Left colon (tissue), 2 donors: ENCODE measurements at places on chromosomes 13 and 19.

GRCh38 chr13:40798380-40798779, 9.0 kb downstream of the SLC25A15 start:
- DNase-seq, result no peak

- DNase-seq, result no peak
Measured at GRCh38 chr13:24927810-24928404, 163.9 kb downstream of the RNF17 start.

- DNase-seq, result no peak
Measured at GRCh38 chr19:9362905-9363304, at the start of gene ZNF177. Gene ZNF177 (plus strand): TSS chr19:9363013. CDS start chr19:9378312, 15,299 bp downstream.

DNA sequence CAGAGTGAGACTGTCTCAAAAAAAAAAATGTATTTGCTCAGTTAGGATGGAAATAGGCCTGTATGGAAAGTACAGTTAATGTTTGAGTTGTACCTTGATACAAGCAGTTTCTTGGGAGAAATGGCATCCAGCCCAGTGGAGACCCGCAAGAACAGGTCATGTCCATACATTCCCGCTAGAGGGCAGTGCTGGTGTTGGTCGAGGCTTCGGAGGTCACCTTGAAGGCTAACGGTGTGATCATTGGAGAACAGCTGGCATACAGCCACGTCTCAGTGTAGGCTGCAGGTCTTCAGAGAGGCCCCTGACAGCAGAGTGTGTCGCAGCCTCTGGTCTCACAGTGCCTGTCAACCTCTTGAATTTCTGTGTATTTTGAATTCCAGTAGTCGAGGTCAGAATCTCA, 7.5 kb downstream of the ZNF610 start:
- DNase-seq, result peak; percentile 16

GRCh38 chr19:19406878-19407632, 1.6 kb downstream of the GATAD2A start:
- DNase-seq, result peak; percentile 77

DNA sequence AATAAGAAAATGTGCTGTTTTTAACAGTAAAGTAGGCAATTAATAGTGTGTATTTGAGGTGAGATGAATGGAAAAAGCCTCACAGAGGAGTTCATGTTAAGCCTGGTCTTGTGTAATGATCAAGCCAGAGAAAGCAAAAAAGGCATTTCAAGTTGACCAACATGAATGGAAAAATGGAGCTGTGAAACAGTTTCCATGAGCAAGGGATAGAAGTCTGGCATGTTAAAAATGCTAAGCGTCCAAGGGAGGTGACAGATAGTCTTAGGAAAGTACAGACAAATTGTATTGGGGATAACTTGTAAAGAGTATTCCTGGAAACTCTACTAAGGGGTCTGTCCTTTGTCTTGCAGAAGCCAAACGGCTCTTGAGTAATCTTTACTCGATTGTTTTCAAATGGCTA, 506.8 kb upstream of the ATXN8OS start:
- no peak for DNase-seq

- DNase-seq, result no peak
Measured at GRCh38 chr19:11581740-11582139, 4.3 kb upstream of the ACP5 start.

GRCh38 chr19:28289295-28290063, 923.5 kb downstream of the UQCRFS1 start:
- DNase-seq, result peak; percentile 80

GRCh38 chr19:3115916-3116602, 19.8 kb upstream of the GNA15 start:
- no peak for DNase-seq
